Kidney capillary endothelial cell (primary cell): ENCODE measurements at places on chromosomes 6 and 20.

DNA sequence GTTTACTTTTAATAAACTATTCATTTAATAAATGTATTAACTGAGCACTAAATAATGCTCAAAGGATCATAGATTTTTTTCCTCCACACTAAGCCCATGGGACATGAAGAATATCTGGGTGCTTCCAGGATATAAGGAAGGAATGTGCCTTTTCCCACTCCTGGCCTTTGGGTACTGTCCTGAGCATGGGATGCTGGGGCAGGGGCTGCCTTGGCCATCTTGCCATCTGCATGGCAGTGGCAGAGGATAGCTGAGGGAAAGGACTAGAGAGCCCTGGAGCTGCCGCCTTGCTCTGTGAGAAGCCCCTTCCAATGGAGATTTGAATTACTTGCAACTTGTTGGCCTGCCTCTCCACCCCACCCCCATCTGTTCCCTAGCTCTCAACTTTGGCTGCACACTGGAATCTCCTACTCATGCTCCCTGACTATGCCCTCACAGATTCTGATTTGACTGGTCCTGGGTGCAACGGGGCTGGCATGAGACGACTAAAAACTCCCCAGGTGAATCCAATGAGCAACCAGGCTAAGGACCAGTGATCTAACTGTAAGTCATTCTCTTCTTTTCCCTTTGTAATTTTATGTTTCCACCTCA lies 15.6 kb downstream of the DDRGK1 start:
- DNase-seq, result no peak

- no peak for DNase-seq
These were observed 266.9 kb upstream of the STXBP5 start for GRCh38 chr6:146937316-146937715.

GRCh38 chr20:46683939-46684750 lies 5.1 kb downstream of the TP53RK start:
- no peak for DNase-seq

GRCh38 chr6:36373368-36374019 lies 14.0 kb downstream of the ETV7 start:
- no peak for DNase-seq

- DNase-seq, result no peak
These were observed 753.4 kb upstream of the MMS22L start for GRCh38 chr6:98036344-98036923.

DNA sequence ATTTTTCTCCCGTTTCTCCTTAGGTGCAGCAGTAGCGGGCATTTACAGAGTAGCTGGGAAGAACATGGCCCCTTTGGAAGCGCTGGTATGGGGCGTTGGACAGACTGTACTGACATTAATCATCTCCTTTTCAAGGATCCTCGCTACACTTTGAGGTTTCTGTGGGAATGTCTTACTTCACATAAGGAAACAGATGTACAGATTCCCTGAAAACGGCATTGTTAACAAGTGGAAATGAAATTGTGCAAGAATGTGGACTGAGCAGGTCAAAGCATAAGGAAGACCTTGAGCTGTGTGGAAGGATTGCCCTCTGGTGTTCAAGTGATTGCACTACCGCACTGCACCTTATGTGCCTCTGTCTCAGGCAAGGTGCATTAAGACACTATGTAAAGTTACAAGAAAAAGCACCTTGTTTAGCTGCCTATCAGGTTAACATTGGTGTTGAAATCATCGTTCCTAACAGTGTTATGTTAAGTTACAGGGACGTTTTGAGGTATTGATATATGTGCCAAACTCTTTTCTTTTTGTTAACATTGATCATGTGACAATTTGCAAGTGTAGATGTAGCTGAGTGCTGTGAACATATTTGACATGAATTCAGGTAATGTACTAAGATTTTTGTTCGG lies 38.0 kb downstream of the TMEM170B start:
- peak; percentile 76 for DNase-seq

GRCh38 chr20:48007351-48007750 lies 222.1 kb upstream of the SULF2 start:
- no peak for DNase-seq

GRCh38 chr20:58833921-58834320 lies 16.8 kb downstream of the GNAS-AS1 start:
- no peak for DNase-seq
